A172 (cell line): ENCODE measurements at places on chromosomes 1 and 21.

DNA sequence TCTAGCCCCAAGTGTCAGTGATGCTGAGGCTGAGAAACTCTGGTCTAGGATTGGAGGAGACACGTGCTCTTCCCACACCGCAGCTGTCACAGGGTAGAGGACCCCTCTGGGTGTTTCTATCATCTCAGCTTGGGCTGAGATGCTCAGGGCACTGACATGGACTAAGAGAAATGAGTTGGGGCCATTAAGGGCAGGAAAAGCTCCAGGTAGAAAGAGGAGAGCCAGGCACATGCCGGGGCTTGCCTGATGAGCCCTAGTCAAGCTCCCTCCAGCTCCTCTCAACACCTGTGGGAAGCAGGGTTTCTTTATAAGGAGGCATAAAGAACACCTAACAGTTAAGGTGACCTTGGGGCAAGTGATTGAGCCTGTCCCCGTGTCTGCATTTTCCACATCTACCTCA, 17.3 kb downstream of the ABCA4 start:
- DNase-seq = no peak

DNA sequence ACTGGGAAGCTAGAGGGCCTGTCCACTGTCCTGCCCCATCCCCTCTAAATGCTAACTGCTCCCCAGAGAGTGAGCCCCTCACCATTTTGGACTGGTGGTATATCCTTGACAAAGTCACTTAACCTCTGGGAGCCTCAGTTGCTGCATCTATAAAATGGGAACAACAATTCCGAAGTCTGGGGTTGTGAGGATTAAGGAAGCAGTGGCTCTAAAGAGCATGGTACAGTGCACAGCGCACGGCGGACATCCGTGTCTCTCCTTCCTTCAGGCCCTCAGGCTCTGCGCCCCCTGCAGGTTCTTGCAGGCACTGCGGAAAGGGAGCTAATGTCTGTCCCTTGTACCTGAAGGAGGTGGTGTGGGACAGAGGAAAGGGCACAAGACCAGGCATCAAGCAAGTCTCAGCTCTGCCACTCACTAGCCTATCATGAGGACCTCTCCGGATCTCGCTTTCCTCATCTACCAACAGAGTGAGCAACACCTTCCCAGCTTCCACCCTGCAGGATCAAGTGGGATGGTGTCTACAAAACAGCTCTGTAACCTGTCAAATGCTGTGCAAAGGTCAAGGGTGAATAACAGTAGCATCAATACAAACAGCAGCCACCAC, 20.1 kb downstream of the ECE1 start:
- DNase-seq = peak; percentile 30

DNA sequence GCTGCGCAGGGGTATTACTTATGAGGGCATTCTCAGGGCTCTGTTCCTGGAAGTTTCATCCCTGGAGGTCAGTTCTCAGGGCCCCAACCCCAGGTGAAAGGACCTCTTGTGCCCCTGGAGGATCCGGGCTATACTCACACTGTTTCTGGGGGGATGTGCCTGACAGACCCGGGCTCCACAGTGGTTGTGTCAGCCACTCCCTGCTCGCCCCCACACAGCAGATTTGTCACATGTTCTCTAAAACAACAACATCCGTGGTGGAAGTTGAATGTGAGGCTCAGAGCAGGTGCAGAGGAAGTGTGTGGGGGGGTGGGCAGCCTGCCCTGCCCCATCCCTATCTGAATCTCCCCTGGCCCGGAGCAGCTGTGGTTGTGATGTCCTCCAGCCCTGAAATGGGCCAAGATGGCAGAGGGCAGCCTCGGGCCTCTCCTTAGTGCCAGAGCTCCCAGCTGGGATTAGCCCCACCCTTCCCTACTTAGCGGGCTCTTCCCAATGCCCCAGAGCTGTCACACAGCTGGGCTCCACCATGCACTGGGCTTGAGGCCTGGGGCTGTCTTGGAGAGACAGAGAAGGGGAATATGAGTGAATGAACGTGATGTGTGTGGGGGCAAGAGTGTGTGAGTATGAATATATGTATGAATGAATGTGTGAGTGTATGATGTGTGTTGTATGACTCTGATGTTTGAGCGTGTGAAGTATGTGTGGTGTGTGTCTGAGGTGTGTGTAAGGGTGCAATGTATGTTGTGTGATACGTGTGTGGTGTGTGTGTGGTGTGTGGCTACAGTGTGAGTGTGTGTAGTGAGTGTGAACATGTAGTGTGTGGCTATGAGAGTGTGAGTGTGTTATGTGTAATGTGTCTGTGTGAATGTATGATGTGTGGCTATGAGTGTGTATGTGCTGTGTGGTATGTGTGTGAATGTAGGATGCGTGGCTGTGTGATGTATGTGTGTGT, 1.5 kb upstream of the FCMR start:
- no peak for DNase-seq

DNA sequence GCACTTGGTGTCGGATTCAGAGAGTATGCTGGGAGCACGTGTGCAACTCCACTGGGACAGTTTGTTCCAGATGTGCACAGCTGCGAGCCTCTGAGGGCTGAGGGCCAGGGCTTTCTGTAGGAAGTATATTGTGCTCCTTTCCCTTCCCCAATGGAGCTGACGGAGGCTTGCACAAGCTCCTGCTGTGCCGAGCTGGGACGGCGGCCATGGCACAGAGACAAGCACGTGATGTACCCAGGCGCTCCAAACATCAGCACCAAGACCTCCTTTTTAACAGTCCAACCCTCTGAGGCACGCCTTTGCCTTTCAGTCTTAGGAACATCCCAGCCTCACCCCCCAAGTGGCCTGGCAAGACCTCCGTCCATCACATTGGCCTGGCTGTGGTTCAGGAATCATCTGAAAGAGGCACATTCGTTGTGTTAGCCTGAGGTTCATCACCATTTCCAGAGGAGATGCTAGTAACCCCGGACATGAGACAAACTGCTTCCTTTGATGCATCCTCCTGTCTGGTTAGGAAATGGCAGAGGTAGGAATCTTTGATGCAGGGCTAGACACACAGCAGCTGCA, 339.2 kb upstream of the KAZN start:
- DNase-seq = no peak

- peak; percentile 66 for DNase-seq
Observed at GRCh38 chr1:35769188-35769758, 505 bp downstream of the CLSPN start.
